Upper lobe of left lung (tissue), 6 donors: ENCODE measurements at places on chromosomes 3 and 15. TPM values are rescaled to one million over a fixed set of nuclear protein-coding genes. Genes with fewer than 3 reads are reported as not detected.

Gene SAXO2
- 10.6 TPM for total RNA-seq

Gene KLHL40
- total RNA-seq = not detected

Gene DNAJB11
- 32.7 TPM for total RNA-seq

Gene KLHDC8B
- 33.3 TPM for total RNA-seq

Gene CCR8
- not detected for total RNA-seq

Gene GREM1
- not detected for total RNA-seq

Gene SPESP1
- total RNA-seq = 0.91 TPM

Gene NRG4
- total RNA-seq = 1.8 TPM

Gene SLC7A14
- total RNA-seq = 0.03 TPM

Gene RFTN1
- 74.5 TPM for total RNA-seq

Gene ZNF620
- 4.9 TPM for total RNA-seq

Gene CNTN3
- total RNA-seq = 4.2 TPM

Gene LRRK1
- total RNA-seq = 32.8 TPM

DNA sequence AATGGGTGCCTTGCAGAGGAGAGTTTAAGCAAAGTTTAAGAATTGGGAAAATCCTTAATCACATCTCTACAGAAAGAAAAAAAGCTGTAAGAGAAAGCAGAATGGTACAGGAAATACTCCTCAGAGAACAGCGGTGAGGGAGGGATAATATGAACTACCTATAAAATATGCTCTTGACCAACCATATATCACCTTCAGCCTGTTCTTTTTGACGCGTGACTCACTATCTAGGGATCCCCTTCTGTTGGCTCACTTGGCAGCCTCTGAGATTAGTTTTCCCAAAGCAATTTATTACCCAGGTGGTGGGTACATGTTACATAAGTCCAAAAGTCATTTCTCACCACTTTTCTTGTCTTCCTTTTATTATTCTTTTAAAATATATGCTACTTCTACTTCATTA lies 97.7 kb downstream of the CNTN6 start:
- DNase-seq = no peak

- DNase-seq = no peak
Observed at GRCh38 chr3:168251371-168251770, 155.6 kb upstream of the GOLIM4 start.

GRCh38 chr15:35246451-35246850 lies 161.4 kb upstream of the NANOGP8 start:
- DNase-seq = no peak

- no peak for DNase-seq
Observed at GRCh38 chr15:91517491-91518200, 335.9 kb upstream of the SLCO3A1 start.

DNA sequence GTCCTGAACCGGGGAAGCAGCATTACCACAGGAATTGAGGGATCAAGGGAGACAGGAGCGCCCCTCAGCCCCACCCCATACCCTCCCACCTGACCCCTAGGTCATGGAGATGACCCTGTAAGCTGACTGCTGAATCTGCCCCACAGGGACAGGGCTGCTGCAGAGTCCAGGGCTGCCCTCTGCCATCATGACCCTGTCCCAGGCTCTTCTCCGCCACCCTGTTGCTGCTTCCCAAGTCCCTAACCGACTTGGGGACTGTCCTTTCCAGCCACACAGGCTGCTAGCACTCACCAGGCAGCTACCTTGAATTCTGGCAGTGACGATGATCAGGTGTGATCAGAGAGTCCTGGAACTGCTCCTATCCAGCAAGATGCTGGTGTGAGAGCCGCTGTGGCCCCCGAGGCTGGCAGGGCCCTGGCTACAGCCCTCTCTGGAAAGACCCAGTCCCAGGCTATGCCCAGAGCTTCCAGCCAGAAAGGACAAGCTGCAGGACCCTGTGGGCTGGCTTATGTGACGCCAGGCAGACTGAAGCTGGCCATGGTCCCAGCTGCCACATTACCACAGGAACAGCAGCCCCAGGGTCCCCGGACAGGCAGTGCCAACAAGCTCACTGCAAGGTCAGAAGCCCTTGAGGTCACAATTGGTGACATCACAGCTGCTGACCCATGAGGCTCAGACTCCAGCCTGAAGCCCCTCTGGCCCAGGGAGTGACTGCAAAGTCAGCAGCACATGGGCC lies at the start of gene C3orf22:
Gene C3orf22, minus strand, starts transcription at position 597 of the 736 bp plus-strand sequence. CDS start 5,542 bp downstream, outside the sequence.
- peak; percentile 68 for DNase-seq

- DNase-seq = no peak
Observed at GRCh38 chr3:146888176-146888575, 283.0 kb upstream of the PLSCR5 start.

GRCh38 chr3:42014458-42014920 lies 52.6 kb upstream of the ULK4 start:
- peak; percentile 35 for DNase-seq

DNA sequence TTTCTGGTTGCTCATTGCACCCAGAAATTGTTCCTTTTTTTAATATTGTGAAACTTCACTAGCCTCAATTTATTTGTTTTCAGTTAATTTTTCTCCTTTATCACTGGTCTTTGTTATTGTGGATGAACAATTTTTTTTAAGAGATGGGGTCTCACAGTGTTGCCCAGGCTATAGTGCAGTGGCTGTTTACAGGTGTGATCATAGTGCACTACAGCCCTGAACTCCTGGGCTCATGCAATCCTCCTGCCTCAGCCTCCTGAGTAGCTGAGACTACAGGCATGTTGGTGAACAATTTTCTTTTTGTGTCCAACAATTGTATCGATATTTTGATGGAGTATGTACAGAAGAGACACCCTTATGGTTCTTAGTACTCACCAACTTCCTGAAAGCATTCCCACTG lies 26.3 kb downstream of the BLM start:
- DNase-seq = no peak

DNA sequence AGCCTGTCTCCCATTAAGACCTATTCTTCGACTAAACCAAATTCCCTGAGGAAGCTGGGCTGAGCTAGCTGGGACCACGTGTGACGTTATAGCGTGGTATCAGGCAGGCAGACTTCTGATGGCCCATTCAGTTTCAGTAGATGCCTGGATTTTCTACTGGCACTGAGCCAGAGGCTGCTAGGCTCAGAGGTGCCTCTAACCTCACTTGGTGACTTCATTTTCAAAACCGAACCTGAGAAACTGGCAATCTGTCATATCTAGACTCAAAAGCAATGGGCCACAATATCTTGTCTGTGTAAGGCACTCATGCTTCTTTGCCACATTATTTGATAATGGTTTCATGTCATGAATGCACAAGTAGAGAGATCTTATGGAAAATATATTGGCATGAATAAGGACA lies 352.1 kb upstream of the AZI2 start:
- no peak for DNase-seq

DNA sequence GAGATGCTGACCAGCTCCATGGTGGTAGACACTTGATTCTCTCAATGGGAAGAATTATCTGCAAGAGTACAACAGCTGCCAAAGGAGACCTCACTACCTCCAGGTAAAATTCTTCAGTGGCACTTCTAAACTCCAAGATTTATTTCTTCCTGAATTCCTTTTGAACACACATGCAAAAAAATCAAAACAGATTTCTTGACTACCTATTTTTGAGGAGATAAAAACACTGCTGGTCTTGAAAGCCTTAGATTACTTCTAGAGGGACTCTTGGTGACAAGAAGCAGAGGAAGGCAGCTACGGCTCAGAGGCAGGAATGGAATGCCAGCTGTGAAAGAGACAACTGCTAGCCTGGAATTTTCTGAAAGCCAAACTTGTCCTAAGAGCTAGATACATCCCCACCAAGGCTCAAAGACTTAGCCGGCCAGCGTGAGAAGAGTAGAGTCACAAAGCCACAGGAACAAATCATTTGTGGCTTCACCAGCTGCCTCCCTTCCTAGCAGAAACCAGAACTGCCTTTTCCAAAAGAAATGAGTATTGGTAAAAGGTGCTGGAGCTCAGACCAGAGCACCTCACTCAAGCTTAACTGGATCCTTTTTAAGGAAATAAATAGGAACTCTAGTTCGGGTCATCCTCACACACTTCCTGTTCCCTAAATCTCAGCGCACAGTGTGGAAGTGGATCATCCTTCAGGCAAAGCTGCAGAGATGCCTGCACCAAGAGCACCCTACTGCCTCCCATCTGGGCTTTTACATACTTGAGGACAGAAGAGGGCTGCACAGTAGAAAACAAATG lies 32.6 kb downstream of the CLK3 start:
- DNase-seq = no peak

DNA sequence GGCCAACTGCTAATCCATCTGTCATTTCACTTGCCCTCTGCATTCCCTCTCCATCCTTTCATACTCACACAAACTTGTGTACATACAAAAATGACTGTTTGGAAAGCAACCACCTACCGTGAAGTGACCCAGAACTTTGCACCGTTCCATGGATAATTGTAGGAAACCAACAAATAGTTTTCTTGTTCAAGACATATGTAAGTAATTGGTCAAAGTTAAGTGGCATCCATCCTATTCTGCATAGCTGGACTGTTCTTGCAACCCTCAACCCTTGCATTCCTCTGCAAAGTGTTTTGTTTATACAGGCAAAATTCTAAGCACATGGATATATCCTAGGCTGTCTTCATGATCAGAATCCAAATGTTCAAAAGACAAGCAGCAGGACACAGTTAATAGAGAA lies 592.5 kb downstream of the MECOM start:
- DNase-seq = no peak

DNA sequence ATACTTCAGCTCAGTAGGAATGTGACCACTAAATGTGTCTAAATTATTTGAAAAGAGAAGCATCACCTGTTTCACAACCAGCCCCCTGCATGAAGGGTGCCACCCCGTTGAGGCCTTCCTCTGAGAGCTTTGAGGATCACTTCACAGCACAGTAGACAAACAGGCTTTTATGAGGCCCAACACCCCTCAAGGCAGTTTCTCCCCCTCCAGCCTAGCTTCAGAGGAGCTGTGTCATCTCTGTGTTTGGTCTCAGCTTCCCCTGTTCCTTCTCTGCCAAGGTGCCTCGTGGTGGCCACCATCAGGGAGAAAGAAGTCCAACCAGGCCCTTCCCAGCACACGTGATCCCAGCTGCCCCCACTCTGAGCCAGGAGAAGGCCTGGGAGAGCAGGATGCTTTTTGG lies 21.6 kb upstream of the DUSP7 start:
- peak; percentile 72 for DNase-seq

GRCh38 chr3:66572090-66572675 lies 71.4 kb upstream of the LRIG1 start:
- no peak for DNase-seq

GRCh38 chr3:51941463-51941797 lies 274 bp downstream of the RRP9 start:
- no peak for DNase-seq

DNA sequence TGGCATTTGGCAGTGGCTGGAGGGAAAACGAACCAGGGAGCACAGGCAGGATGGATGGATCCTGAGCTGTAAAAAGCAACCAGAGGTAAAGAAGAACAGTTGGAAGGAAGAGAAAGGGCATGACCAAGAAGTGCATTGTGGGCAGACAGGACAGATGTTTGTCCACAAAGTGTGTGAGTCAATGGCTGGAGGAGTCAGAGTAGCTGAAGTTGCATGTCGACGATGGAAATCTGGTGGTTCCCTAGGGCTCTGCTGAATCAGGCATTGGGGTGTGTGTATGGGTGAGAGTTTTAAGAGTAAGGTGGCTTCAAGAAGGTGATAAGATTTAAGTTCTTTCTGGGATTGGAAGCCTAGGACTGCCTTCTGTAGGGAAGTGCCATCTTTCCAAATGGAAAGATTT lies 214.0 kb upstream of the BHLHE40 start:
- DNase-seq = no peak

GRCh38 chr3:198051836-198052235 lies 91.8 kb downstream of the LMLN start:
- DNase-seq = no peak

- DNase-seq = no peak
Observed at GRCh38 chr15:98505611-98506031, 142.7 kb upstream of the IGF1R start.

DNA sequence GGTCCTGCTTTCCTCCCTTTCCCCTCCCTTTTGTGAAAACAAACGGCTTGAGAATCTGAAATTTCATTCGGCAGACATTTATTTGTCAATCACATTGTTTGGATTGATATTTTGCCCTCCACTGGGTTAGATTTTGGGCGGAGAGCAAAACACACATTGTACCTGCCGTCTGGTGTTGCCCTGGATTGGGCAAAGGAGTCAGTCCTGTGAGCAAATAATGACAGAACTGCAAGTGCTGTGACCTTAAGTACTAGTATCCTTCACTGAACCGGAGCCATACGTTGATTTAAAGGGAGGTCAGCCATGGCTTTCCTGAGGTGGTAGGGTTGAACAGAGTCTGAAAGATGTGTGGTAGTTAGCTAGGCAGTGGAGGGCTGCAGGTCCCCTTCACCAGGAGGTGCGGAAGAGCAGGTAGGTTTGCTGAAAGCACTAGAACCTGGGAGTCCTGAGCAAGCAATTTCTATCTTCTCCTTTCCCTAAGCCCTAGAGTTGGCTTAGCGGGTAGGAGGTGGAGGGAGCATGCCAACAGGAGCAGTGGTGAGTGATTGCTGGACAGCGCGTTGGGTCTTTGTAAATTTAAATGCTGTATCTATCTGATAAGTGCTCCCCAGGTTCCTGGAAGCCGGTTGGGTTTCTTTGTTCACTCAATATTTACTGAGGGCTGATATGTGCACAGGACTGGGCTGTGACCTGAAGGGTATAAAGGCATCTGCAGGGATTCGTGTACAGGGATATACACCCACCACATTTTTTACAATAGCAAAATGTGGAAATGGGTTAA lies 2.0 kb downstream of the PDIA5 start:
- no peak for DNase-seq

- DNase-seq = no peak
Observed at GRCh38 chr15:58669108-58669507, 80.4 kb downstream of the ADAM10 start.

DNA sequence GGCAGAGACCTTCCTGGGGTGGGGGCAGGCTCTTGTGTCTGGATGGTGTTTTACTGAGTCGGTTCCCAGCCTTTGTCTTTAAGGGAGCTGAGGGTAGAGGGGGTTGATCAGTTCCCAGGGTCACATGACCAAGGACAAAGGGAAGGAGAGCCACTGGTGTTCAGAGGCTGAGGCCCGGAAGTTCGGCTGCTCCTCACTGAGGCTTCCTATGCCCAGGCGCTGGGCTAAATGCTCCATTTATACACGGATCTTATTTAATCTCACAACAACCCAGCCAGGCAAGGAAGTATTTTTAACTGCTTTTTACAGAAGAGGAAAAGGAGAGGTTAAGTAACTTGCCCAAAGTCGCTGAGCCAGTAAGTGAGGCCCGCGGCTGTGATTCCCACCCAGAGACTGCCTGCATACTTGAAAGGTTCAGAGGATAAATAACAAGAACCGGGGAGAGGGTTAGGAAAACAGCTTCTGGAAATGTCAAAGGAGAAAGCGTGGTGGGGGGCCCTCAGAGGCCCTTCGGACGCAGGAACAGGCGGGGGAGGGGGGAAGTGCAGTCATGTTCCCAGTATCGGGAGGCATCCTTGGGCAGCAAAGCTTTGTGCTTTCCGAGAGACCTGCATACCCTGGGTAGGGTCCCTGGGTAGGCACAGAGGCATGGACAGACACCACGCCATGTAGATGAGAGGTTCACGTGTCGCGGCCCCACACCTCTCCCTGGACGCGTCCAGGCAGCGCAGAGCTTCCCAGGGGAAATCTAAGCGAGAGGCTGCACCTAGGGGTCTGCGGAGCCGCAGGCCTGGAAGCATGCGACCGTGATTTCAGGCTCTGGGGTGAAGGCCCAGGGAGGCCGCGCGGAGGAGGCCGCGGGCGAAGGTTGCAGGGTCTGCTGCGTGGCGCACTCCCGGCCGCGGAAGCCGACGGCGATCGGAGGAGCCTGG lies 21.3 kb downstream of the EPHB3 start:
- DNase-seq = no peak
